Lower leg skin (tissue), 4 donors: ENCODE measurements at places on chromosomes 12 and 14.

DNA sequence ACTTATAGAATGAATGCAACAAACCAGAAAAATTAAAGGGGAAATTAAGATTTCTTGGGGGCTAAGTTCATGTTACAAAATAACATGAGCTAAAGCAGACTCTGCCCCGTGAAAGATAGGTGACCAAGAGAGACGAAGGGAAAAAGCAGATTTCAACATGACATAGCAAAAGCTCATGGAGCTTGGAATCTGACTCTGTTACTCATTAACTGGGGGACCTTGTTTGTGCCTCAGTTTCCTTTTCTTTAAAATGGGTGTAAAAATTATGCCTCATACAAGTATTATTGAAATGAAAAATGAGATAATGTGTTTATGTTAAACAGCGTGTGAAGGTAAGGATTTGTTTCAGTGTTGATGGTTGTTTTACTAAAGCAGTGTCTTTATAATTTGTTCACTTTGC, 11.5 kb downstream of the BICDL1 start:
- DNase-seq, result no peak

DNA sequence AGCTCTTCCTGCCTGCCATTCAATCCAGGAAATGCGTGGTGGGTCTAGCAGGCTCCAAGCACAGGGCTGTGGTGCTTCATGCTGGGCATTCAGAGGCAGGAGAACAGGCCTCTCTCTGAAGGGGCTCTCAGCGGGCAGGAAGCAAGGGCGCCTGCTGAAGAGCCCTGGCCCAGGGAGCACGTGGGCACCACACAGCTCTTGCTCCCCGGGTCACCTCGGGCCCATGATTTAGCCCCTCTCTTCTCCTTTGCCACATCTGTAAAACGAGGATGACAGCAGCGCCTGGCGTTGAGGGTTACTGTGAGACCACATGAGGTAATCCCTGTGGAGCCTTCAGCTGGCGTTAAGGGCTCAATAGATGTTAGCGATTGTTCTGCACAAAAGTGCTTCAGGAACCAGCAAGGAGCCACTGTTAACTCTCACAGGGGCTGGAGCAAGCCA, 37.6 kb upstream of the SPTLC2 start:
- DNase-seq, result no peak

GRCh38 chr12:51076236-51076930, 7.0 kb downstream of the CSRNP2 start:
- no peak for DNase-seq

GRCh38 chr14:100325958-100326357, 2.8 kb downstream of the SLC25A47 start:
- DNase-seq, result no peak

- no peak for DNase-seq
Observed at GRCh38 chr12:531951-532585, 72.3 kb downstream of the B4GALNT3 start.

- DNase-seq, result no peak
Observed at GRCh38 chr14:33386781-33387180, 448.1 kb downstream of the NPAS3 start.

DNA sequence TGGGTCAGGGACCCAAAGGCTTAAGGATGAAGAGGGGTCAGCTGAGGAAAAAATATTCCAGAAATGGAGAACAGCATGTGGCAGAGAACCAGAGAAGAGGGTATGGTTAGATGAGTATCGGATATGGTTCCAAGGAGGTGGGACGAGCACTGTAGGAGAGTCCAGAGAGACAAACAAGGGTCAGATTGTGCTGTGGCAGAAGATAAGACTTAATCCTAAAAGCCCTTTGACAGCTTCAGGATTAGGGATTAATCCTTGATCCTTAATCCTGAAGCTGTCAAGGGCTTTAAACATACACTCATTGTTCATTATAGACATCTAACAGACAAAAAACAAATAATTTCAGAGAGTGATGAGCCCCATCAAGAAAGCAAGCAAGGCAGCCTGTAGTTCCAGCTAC, 124.0 kb downstream of the SPTSSA start:
- no peak for DNase-seq

DNA sequence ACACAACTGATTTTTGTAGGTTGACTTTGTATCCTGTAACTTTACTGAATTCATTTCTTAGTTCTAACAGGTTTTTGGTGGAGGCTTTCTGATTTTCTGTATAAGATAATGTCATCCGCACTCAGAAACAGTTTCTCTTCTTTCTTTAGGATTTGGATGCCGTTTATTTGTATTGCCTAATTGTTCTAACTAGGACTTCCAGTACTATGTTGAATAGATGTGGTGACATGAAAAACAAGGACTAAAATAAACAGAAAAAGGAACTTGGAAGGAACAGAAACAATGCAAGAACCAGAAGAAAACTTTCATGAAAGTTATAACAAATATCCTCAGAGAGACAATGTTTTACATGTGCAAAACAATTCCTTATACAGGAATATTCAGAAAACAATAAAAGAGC, 100.3 kb downstream of the GTF2A1 start:
- no peak for DNase-seq

DNA sequence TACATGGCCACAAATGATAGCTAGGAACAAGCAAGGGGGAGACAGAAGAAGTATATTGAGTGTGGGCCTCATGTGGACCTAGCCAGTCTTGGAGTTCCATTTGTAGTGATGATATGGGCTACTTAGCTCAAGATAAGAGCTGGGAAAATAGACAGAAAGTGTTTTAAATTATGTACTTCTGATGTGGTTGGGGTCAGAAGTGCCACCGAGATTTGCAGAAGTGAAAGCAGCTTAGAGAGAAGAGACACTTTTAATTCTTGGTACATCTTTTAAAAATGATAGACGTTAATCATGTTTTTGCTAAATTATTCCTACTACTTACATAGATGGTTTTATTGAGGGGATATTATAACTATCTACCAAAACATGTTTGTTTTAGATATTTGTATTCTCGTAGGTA, 198.3 kb upstream of the PDZRN4 start:
- no peak for DNase-seq

GRCh38 chr14:51176839-51177238, 63.2 kb upstream of the TMX1 start:
- DNase-seq, result no peak

GRCh38 chr12:11144297-11144696, 9.9 kb upstream of the TAS2R30 start:
- DNase-seq, result no peak

DNA sequence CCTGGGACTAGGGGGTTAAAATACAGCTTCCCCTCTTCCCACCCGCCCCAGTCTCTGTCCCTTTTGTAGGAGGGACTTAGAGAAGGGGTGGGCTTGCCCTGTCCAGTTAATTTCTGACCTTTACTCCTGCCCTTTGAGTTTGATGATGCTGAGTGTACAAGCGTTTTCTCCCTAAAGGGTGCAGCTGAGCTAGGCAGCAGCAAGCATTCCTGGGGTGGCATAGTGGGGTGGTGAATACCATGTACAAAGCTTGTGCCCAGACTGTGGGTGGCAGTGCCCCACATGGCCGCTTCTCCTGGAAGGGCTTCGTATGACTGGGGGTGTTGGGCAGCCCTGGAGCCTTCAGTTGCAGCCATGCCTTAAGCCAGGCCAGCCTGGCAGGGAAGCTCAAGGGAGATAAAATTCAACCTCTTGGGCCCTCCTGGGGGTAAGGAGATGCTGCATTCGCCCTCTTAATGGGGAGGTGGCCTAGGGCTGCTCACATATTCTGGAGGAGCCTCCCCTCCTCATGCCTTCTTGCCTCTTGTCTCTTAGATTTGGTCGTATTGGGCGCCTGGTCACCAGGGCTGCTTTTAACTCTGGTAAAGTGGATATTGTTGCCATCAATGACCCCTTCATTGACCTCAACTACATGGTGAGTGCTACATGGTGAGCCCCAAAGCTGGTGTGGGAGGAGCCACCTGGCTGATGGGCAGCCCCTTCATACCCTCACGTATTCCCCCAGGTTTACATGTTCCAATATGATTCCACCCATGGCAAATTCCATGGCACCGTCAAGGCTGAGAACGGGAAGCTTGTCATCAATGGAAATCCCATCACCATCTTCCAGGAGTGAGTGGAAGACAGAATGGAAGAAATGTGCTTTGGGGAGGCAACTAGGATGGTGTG, 1.9 kb downstream of the GAPDH start:
- no peak for DNase-seq

DNA sequence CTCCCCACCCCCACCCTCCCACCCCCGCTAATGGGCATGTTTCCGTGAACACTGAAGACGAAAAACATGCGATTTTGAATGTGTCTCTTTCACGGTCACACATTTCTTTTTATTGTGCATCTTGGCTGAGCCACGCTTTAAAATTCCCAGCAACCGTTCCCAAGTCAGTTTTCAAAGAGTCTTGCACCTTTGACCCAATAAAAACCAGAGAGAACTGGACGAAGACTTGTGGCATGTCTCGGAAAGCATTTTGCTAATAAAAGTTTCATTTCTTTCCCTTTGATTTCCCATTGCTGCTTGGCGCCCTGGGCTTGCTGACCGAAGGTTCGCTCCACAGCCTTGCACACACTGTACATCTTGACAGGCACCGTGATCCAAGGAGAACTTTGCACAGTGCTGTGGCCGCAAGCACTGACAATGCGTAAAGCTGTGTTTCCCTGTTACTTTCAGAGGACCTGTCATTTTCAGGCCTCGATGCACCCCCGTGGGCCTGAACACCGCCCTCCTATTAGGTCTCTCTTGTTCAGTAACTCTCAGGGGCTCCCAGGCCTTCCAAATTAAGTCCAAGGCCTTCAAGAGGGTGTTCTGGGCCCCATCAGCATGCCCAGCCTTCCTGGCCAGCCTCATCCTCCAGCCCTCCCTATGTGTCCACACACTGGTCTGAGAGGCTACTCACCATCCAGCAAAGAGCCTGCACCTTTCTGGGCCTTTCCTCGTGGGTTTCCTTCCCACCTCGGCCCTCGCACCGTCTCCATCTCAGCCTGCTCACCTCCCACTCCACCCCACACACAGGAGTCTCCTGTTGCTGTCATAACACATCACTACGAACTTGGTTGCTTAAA, 63.4 kb upstream of the DIO3 start:
- no peak for DNase-seq

GRCh38 chr12:106764220-106764619, 10.3 kb upstream of the RIC8B start:
- no peak for DNase-seq

GRCh38 chr12:51183816-51184215, 10.9 kb upstream of the TFCP2 start:
- DNase-seq, result no peak

DNA sequence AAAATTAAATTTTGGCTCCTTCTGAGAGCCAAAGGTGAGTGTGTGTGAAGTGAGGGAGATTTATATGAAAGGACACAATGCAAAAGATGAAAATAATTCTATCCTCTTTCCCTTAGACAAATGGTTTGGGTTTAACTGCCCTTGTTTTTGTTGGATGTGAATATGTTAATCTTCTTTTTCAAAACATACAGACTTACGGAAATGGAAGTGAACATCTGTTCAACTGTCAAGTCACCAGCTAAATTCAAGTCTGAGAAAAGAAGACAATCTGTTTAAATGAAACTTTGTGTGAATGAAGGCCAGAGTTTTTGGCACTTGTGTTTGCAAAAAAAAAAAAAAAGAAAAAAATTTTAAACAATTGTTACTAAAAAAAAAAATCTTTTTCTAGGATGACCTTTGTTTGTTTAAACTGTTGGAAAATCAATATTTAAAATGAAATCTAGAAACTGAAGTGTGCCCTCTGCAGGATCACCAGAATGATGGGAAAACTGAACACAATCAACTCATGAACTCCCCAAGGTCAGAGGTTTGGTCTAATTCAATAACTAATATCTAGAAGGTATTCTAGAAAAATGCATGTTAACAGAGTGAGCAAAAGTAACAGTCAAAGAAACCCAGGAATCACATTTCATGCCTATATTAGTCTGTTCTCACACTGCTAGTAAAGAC, 448.8 kb downstream of the FLRT2 start:
- no peak for DNase-seq

DNA sequence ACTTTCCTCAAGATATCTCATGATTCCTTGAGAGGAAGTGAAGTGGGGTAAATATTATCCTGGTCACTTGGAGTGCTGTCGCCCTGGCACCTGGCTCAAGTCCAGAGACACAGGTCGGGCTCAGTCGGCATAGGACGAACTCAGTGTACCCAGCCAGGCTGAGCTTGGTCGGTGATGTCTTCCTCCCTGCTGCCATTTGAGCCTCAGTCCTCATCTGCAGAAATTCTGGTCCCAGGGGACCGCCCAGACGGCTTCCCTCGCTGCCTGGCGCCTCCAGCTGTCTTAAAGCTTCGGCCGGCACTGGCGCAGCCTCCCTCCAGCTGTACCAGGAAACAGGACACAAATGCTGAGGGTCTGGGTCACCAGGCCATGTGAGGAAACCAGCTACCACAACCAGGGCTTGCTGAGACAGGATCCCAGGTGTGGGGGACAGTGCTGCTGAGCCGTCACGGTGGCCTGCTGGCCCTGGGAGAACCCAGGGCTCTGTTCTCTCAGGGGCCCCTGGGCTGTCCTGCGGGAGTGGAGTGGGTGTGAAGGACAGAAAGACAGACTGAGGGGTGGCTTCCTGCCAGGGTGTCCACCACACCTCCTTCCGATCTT, 5.0 kb upstream of the KLC1 start:
- no peak for DNase-seq

DNA sequence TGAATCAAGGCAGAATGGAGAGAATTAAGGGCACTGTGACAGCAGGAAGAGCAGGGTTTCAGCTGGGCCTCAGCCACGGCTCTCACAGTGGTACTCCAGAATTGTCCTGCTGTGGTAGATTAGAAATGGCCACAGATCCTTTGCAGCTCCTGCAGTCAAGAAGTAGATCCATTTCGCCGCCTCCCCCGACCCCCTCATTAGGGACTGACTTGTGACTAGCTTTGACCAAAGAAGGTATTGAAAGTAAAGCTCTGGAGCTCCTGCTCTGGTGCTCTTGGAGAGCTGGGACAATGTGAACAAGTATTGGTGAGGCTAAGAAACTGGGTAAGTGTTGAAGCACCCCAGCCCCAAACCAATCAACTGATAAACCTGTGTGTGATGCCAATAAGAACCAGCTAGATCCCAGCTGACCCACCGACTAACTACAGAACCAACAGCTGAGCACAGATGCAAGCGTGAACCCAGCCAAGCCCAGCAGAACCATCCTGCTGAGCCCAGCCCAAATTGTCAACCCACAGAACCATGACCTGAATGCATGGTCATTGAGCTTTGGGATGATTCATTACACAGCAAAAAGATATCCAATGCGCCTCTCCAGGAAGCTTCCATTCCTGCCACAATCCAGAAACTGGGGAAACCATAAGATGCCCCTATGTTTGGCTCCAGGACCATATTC, 50.7 kb downstream of the JAG2 start:
- DNase-seq, result no peak

DNA sequence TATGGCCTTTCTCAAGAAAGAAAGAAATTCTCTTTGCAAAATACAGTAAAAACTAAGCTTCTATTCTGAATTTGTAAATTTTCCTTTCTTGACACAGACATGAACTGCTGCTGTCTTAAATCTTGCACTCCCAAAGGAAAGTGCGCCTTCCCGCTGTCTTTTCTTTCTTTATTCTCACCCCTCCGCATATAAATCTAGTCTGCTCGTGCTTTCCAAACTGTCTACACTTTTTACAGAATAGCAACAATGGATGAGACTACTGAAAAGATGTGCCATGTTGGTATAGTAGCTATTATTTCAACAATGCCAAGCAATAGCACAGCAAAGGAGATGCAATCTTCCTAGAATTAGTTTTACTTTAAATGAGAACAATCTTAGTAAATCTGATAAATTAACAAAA, 328.8 kb upstream of the PDE3A start:
- DNase-seq, result no peak
